ENCODE measurements at places on chromosomes 1 and 21.

GRCh38 chr1:31366796-31367195, 6.1 kb downstream of the FABP3 start:
- no peak for DNase-seq

GRCh38 chr1:1945782-1946393, 26.8 kb upstream of the TMEM52 start:
- DNase-seq = no peak

GRCh38 chr1:32758177-32758794, 55.7 kb upstream of the SYNC start:
- no peak for DNase-seq

DNA sequence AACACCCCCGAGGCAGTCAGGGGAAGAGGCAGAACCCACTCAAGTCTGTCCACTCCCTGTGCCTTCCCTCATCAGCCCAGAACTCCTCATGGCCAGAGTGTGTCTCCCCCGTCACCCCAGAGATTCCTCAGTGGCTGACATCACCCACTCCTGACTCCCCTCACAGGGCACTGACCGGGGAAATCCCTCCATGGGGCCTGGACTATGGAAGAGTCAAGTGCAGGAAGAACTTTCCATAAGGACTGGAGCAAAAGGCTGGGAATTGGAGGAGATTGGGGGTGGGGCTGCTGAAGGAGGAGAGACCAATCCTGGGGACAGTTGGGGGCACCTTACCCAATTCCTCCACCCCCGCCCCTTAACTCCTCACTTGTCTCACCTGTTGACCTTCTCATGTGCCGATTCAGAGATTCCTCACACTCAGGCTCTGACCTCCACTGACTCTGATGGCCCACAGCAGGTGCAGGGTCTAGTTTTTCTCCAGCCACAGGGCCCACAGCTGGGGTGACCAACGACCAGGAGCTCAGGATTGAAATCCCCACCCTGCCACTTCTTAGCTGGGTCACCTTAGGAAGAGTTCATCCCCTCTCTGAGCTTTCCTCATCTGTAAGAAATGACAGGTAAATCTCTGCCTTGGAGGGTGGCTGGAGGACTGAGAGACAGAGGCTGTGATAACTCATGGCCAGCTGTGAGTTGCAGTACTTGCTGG, 481 bp upstream of the EXTL1 start:
- no peak for DNase-seq

DNA sequence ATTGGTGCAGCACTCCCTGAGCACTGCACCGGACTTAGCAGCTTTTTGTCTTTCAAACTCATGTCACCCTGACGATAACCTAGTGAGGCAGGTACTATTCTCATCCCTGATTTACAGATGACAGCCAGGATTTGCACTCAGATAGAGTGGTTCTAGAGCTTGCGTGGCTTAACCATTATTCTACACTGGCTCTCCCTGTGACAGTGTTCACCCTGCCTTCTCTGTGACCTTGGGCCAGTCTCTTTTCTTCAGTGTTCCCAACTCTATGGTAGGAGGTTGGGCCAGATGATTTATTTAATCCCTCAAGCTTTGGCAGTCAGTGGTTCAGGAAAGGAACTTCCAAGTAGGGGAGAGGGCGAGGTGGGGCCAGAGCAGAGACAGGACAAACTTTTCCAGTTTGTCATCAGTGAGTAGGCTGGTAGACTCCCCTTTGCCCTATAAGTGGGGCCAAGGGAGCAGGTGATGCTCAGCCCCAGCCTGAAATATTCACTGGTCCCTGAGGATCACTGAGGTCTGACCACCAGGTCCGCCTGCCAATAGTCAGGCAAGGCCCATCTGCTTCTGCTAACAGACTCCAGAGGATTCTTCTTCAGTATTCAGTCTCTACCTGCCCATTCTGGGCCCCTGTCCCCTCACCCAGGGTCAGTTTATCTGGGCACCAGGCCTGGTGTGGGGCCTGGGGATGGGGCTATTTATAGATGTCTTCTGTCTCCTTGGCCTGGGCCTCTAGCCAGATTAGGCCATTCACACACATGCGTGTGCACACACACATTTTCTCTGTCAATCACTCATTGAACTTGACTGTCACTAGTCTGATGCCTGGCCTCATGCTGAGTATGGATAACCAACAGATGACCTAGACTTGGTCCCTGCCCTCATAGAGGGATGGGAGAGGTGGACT, 8.8 kb upstream of the FABP3 start:
- DNase-seq = no peak

- no peak for DNase-seq
These were observed 14.9 kb downstream of the UTP11 start for GRCh38 chr1:38027201-38028104.

- no peak for DNase-seq
These were observed 21.7 kb downstream of the ARHGEF10L start for GRCh38 chr1:17561247-17561548.

DNA sequence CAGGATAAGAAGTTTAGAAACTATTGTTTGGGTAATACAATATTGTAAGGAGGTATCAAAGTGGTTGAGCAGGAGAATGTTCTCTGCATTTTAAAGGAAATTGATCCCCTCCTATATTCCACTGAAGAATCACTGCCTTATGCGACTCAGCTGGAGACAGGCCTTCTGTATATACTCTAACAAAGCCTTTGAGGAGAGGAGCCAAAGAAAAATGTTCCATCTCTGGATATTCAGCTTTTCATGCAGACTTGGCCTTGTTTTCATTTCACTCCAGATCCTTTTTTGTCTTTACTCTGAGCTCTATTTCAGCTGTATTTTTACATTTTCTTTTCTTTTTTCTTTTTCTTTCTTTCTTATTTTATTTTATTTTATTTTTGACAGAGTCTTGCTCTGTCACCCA, 42.1 kb upstream of the S1PR1 start:
- DNase-seq = no peak

GRCh38 chr1:111148376-111148881, 8.4 kb downstream of the CEPT1 start:
- DNase-seq = no peak

DNA sequence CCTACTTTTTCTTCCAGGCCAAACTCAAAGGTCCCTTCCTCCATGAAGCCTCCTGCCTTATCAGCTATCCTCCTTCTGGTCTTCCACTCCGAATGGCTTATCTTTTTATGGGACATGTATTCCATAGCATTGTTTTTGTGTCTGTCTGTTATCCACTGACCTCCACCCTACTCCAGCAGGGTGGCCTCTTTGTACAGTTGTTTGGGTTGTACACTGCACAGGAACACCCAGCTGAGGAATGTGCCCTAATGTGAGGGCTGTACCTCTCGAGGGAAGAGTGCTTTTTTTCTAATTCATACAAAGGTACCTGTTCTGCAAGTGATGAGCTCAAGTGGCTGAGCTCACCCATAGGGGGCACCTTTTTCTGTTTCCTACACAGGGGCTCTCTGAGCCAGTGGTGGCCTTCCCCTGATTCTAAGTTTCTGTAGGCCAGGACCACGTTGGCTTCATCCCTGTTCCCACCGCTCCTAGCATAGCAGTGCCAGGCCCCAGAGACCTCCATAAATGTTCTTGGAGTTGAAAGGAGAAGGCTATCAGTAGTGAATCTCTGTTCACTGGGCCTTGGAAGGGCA, 108.2 kb downstream of the FOXD2 start:
- no peak for DNase-seq

GRCh38 chr1:94656967-94657366, 115.4 kb upstream of the F3 start:
- no peak for DNase-seq

GRCh38 chr1:171160639-171161354, 24.3 kb upstream of the FMO2 start:
- DNase-seq = no peak

DNA sequence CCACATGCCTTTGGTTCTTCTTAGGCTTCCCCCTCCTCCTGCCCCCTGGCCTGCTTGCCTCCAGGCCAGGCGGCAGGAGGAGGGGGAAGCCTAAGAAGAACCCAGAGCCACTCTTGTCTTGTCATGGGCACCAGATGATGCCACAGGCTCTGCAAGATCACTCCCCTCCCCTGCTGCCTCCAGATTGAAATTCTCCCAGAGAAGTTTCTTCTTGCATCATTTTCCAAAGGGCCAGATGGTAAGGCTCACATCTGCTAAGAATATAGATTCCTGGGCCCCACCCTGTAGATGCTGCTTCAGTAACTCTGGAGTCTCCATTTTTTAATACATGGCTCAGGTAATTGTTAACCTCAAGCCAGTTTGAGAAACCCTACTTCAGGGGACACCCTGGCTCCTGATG, 60.8 kb downstream of the FAM163A start:
- DNase-seq = no peak

- DNase-seq = no peak
These were observed 18.9 kb upstream of the SELENON start for GRCh38 chr1:25781130-25781433.

GRCh38 chr1:183901748-183902330, 96.9 kb downstream of the RGL1 start:
- no peak for DNase-seq

DNA sequence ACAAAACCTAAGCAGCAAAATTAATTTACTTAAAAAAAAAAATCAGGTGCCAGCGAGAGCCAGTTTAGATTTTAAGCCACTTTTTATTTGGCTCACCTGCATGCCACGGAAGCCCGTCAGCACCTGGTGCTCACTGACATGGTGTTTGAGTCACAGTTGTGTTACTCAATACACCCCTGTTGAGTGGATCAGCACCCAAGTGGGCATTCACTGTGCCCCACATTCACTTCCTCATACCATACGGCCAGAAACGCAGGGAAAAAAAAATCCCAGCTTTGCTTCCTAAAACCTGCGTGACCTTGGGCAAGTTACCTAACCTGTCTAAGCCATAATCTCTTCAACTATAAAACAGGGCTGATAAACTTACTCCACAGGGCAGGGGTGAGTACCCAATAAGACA, 42.8 kb upstream of the SIM2 start:
- no peak for DNase-seq

GRCh38 chr1:167605576-167605975, 24.5 kb upstream of the RCSD1 start:
- DNase-seq = no peak

- DNase-seq = no peak
These were observed 192.8 kb upstream of the POU3F1 start for GRCh38 chr1:38239258-38239835.

GRCh38 chr1:191895462-191896058, 262.7 kb upstream of the RGS18 start:
- DNase-seq = no peak

DNA sequence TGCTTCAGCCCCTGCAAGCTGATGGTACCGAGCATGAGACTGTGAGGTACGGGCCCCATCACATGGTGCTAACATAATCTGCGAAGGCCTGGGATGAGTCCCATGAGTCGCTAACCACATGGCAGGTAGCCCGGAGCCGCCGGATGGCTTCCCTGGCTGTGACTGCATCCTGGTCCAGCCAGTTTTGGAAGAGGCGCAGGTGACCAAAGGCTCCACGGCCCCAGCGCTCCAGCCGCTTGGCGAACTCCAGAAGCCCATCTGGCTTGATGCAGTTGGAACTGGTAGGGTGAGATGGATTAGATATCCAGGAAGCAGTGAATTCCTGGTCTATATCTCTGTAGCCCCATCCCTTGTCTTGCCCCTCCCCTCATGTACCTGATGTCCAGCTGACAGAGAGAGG, 24.6 kb downstream of the LRRC41 start:
- no peak for DNase-seq

DNA sequence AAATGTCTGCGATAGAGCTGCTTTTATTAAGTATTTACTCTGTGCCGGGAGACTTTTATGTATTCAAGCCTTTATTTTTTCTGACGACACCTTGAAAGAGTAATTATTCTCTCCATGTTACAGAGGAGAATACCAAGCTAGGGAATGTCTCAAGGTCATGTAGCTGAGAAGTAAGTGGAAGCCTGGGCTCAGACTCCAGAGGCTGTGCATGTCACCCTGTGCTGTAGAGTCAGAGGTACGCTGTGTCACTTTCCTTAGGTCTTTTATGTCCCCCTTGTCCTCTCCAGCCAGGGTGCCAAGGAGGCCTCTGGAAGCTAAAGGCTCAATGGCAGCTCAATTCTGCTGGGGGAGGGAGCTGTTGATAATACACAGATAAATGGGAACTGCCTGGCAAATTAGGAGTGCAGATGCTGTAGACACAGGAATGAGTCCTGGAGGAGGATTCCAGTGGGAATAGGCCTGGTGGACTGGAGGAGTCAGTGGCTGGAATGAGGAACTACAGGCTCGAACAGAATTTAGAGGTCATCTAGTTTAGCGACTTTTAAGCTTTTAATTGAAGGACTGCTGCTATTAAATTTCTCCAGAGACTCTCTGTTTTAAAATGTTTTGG, 9.3 kb upstream of the IL19 start:
- no peak for DNase-seq

GRCh38 chr1:232108598-232108997, 482.0 kb downstream of the DISC1 start:
- DNase-seq = no peak

DNA sequence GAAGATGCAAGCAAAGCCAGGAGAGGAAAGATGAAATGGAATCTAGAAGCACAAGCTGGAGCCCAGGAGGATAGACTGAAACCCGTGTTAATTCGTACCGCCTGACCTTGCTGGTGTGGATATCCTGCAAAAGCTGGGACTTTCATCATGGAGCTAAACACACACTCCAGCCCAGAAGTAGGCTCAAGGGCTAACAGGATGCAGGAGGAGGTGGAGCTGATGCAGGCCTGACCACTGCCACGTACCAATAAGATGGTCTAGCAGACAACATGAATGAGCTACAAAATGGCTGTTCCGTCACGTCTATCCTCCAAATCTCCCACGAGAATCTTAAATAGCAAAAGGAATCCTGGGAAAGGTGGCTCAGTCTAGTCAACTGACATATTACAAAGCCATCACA, 270.3 kb downstream of the SDCCAG8 start:
- DNase-seq = no peak

DNA sequence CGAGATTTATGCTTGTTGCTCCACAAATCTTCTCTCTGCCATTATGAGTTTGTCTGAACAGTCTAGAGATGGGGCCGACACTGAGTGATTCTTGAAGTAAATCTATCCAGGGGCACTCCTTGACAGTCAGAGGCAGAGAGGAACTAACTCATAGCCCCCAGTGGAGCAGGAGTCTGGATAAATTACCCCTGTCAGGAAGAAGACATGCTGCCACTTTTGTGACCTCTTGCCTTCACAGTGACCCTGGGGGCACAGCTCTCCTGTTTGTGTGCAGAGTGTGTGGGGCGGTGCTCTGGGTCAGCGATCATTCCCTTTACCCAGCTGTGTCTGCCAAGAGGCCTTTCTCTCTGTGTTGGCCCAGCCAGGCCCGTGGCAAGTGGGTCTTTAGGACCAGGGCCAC, 29.5 kb downstream of the PEX14 start:
- DNase-seq = no peak

GRCh38 chr1:2786329-2787162, 14.9 kb downstream of the TTC34 start:
- DNase-seq = no peak

- DNase-seq = no peak
These were observed 45.0 kb upstream of the FHAD1 start for GRCh38 chr1:15201849-15202551.

DNA sequence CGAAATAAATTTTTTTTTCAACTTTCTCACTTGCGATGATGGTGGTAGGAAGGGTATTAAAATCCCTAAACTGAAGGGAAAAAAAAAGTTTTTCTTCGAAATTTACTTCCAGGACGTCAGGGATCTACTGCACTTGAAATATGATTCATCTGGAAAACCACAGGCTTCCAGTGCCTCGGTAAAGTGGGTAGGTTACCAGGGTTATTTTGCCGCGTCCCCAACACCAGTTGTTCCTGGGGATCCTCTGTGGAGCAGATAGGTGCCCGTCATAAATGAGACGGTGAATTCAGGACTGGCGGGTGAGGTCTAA, 773 bp downstream of the RABIF start:
- DNase-seq = no peak

GRCh38 chr1:103514920-103515503, 10.5 kb upstream of the RNPC3 start:
- DNase-seq = no peak

GRCh38 chr1:155969377-155969791, 9.0 kb downstream of the ARHGEF2 start:
- DNase-seq = no peak
